ENCODE measurements at places on chromosomes 1 and 21.

GRCh38 chr1:235421751-235422150, 54.5 kb downstream of the TBCE start:
- no peak for DNase-seq

GRCh38 chr1:30460661-30461060, 262.7 kb downstream of the MATN1 start:
- DNase-seq = no peak

GRCh38 chr1:110677526-110677925, 2.8 kb upstream of the KCNA3 start:
- no peak for DNase-seq

- DNase-seq = no peak
These were observed 79.2 kb downstream of the PROX1 start for GRCh38 chr1:214066936-214067335.

DNA sequence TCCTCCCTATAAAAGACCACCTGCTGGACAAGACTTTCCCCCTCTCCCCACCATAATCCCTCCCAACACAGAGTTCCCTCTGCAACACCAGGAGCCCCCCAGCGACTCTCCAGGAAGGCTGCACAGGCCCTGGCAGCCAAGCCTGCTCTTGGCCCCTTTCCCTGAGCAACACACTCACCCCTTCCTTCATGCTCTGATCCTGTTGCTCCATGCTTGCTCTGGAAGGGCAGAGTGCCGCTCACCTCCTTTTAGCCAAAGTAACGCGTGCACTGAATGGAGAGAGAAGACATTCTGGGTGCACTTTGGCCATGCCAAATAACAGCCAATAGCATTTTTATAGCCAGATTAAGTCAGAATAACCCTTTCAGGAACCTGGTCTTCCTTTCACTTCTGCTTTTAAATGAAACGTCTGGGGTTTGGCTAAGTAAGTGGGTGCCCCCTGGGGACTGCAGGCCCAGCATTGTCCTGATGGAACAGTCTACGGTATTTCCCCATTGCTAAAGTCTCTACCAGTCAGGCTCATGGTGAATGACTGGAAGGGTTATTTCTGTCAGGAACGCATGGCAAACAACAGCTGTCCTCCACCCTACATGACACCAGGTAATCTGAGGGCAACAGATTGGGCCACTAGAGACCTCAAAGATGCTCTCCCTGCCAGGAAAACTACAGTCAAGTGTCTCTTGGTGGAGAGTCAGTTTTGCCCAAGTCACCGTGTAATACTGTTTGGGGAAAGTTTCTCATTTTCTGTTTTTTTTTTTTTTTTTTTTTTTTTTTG, at the start of gene SLC2A5:
Gene SLC2A5, minus strand, starts transcription at position 310 of the 775 bp plus-strand sequence. Its CDS starts 99 bp downstream, at position 211.
- no peak for DNase-seq

DNA sequence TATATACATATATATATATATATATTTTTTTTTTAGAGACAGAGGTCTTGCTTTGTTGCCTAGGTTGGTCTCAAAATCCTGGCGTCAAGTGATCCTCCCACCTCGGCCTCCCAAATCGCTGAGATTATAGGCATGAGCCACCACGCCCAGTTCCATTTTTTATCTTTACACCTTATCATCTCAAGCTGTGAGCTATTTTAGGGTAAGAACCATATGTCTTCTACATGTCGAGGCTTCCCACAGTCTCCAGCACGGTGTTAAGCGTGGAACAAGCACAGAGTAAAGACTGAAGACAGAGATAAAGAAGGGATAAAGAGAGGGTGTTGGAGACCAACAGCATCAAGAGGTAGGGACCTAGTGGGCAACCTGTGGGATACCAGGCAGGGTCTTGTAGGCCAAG, 14.2 kb downstream of the ARHGEF2 start:
- DNase-seq = no peak

- no peak for DNase-seq
These were observed 2.2 kb upstream of the HAO2 start for GRCh38 chr1:119366424-119366823.

DNA sequence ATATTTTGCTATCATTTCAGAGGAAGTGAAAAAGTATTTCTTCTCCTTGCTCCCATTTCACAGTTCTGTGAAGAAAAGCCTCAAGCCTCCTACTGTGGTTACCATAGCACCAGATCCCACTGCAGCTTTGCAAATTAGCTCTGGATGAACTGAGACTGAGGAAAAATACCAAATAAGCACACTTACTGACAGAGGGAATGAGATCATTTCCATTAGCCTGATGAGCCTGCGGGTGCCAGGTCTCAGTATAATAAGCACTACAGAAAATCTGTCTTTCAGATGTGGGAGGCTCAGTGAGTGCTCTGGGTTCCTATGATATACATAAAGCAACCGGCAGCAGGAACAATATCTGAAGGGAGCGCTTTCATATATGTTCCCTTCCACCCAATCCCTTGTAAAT, 21.4 kb downstream of the XKR8 start:
- no peak for DNase-seq

DNA sequence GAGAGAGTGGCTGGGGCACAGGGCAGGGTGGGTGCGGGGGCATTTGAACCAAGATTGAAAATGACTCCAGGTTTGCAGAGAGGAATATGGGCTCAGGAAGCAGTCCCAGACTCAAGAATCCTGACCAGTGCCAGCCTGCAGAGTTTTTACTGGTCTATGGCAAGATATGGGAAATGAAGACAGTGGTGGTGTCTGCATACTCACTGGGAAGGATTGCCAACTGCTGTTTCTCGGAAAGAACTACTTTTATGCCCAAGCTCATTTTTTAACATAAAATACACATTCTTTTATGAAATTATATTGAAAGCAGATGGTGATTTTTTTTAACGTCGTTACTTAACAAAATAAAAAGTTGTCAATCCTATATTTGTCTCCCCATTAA, 401.8 kb downstream of the CAMTA1 start:
- no peak for DNase-seq

DNA sequence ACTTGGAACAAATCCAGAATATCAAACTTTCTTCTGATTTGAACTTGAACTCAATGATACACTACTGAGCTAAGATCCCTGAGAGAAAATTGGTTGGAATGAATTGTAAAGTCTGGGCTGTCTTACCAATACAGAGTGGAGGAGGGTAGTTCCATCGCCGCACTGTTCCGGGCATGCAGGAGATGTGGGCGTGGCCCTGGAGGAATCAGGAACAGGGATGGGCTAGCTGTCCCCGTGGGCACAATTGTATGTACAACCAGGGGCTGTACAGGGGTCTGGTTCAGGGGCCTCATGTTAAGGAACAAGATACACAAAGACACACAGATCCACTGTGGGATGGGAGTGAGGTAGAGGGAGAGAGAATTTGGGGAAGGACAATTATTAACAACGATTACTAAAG, 144.3 kb downstream of the ZSCAN20 start:
- no peak for DNase-seq

DNA sequence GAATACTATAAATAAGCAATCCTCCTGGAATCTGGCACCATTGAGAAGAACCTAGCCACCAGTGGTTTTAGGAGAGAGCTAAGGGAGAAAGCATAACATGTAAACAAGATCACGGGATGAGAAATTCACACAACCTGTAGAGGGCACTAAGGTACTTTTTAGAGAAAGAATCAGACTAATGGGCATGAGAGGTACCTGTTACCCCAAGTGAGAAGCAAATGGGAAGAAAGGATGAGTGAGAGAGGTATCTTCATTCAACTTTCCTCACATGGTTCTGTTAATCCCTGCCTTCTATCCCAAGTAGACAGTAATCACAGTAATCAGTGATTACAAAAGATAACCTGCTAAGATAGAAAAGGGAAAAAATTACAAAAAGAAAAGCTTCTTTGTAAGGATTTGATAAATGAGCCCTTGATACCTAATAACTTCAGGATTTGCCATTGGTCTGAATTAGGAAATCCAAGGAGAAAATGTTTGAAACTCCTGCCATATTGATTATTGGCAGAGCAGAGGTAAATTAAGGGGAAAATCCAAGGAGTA, 251.1 kb upstream of the ADGRL2 start:
- no peak for DNase-seq

DNA sequence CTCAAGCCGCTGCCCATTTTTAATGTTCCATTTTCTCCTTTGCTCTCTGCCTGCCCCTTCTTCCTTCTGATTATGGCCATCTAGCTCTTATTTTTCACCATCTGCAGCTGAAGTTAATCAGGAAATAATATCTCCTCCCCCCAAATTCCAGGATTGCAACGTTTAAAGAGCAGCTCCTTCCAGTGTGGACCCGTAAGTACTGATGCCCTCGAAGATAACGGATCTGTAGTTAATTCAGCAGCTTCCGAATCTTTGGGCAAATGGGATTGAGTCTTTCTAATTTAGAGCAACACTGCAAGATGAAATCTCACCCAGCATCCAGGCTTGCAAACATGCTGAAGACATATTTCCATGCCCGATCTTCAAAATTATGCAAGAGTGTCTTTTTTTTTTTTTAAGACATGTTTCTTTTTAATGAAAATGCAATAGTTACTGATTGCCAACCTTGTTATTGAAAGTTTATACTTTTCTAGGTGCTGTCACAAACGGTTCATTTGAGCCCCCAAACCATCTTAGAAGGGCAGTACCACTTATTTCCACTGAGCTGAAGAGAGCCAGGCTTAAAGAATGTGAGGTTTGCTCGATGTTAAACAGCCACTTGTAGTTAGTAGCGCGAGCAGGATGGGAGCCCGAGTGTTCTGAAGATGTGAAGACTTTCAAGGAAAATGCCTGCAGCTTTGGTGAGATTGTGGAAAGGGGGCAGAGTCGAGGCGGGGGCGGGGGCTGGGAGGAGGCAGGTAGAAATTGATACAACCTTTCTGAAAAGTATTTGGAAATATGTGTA, 10.9 kb upstream of the RCAN3 start:
- no peak for DNase-seq

GRCh38 chr1:35655196-35655595, 13.9 kb upstream of the PSMB2 start:
- DNase-seq = no peak

DNA sequence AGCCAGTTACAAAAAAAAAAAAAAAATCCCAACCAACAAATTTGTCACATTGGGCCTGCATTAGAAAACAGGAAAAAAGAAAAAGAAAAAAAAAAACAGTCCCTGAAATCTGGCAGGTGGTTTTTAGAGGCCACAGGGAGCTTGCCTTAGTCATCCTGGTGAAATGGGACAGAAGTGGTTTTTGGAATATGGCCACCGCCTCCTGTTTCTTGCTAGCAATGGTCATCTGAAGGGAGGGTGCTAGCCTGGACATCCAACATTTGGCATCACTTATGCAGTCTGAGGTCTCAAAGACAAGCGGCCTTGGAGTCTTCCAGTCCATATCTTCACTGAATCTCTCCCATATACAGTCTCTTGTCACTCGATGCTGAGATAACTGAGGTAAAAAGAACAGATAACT, 20.1 kb upstream of the NKAIN1 start:
- no peak for DNase-seq

DNA sequence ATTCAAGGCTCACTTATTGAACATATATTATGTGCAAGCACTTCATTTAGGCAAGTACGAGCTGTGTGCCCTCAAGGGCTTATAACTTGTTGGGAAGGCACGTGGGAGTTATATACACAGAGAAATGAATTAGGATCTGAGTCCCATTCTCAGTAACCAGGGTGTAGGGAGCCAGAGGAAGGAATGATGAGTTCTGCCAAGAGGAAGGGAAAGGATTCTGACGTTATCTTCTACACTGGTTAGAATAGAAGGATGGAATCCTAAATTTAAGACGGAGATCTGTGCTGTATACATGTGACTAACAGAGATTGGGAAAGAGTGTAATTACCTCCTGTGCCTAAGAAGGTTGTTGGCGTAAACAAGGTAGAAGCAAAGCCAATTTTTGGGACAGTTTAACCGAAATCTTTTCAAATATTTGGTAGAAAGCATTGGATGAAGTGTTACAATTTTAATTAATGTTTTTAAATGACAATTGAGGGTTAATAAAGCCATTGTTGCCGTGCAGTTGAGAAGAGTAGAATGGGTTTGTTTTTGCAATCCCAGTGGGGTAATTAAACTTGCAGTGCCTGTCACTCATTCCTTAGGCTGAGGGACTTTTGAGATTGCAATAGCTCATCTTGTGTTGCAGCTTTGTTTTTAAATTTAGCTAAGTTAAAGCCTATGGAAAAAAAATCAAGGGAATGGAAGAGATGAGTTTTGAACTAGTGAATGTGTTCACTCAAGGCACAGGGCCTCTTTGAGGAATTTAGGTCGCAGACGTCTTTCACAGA, 177.2 kb downstream of the NFIA start:
- DNase-seq = no peak

DNA sequence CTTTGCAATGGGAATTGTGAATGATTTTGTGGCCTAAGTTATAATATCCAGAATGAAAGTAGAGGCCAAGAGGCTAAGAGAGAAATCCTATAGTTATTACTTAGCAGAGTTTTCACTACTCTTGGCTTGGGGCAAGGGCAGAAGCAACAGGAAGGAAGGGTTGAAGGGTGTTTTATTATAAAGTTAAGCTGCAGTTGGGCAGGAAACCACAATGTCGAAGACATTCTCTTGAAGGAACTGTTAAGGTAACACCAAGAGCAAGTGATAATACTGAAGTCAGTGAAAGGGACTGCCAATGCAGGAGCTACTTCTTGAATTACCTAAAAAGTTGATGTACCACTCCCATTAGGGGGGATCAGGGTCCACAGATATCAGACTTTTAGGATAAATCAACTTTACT, 8.3 kb downstream of the XCL2 start:
- no peak for DNase-seq

DNA sequence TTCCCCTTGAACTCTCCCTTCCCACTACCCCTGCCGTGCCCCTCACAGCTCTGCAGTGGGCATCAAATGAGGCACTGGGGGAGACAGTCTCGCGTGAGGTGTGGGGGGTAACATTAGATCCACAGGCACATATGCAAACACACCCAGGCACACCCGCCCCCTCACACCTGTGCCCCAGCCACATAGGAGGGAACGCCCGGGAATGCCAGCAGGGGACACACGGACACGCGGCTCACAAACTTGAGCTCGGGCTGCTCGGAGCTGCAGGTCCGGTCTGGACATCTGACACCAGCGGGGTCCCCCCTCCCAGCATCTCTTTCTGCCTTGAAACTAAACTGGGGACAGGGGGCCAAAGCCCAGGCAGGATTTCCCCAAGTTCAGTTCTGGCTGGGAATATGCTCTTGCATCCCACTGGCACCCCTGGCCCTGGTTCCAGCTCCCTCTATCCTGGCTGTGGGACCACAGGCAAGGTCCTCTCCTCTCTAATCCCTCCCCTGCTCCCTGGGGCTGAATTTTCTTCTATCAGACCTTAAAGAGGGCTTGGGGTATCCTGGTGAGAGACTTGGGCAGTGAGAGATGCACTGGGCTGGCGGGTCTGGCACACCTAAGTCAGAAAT, 30.6 kb downstream of the CDCP2 start:
- DNase-seq = no peak

GRCh38 chr1:204151552-204152309, at the start of gene ETNK2:
ETNK2 (minus strand) TSS chr1:204152044; CDS start chr1:204151852, 192 bp downstream.
- peak; percentile 27 for DNase-seq

Data from stimulated activated CD8-positive, alpha-beta memory T cell treated with anti-CD3 and anti-CD28 coated beads, Interleukin-4, amount 100 ng/mL, for 24 hours (primary cell).